ENCODE measurements at places on chromosomes 12 and 14.

GRCh38 chr14:97336179-97336578 lies 539.0 kb downstream of the VRK1 start:
- no peak for DNase-seq

DNA sequence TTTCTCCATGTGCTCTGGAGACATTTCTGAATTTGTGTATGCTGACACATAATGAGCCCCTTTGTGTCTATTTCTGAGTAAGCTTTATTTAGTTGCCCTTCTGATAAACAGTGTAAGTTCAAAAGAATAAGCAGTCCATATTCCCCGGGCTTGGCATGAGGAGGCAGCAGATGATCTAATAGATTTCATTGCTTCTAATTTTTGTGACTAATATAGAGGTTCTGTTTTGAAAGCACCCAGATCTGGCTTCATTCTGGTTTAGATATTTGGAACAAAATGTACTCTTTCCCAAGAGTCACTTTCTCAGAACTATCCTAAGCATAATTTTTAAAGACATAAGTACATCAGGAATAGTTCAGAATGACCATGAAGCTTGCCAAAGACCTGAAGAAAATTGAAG lies 290.9 kb downstream of the BTG1 start:
- DNase-seq: no peak

- DNase-seq: no peak
These were observed 1314.6 kb upstream of the TMEM132C start for GRCh38 chr12:126952096-126953007.

- DNase-seq: no peak
These were observed 7.7 kb downstream of the DYRK2 start for GRCh38 chr12:67656251-67656650.

DNA sequence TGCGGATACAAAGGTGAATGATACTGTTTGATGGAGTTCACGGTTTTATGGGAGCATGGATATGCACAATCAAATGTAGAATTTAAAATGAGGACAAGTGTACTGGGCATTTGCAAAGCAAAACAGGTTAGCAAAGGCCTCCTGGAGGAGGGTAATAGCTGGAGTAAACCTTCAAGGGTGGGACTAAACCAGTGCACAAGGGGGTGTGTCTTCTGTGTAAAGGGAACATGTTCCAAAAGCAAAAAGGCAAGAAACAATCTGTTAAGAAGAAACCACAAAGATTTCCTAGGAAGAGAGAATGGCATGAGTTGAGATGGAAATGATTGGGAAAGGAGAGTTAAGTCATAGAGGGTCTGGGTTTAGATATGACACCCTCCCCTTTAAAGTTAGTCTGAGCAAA lies 109.2 kb upstream of the SLCO1C1 start:
- no peak for DNase-seq

DNA sequence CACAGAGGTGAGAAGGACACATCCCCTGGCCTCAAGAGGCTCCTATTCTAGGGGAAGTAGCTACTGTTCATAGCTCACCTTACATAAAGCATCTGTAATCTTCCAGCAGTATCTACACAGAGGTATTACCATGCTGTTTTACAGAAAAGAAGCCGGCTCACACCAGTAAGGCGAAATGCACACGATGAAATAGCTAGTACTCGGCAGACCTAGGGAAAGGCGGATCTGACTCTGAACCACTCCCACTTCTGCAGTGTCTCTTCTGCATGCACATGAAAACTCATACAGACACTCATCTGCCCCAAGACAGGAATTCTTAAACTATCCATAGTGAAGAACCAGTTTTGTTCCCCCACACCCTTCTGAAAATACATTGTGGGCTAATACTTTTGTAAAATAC lies 73.6 kb downstream of the IQSEC3 start:
- no peak for DNase-seq

DNA sequence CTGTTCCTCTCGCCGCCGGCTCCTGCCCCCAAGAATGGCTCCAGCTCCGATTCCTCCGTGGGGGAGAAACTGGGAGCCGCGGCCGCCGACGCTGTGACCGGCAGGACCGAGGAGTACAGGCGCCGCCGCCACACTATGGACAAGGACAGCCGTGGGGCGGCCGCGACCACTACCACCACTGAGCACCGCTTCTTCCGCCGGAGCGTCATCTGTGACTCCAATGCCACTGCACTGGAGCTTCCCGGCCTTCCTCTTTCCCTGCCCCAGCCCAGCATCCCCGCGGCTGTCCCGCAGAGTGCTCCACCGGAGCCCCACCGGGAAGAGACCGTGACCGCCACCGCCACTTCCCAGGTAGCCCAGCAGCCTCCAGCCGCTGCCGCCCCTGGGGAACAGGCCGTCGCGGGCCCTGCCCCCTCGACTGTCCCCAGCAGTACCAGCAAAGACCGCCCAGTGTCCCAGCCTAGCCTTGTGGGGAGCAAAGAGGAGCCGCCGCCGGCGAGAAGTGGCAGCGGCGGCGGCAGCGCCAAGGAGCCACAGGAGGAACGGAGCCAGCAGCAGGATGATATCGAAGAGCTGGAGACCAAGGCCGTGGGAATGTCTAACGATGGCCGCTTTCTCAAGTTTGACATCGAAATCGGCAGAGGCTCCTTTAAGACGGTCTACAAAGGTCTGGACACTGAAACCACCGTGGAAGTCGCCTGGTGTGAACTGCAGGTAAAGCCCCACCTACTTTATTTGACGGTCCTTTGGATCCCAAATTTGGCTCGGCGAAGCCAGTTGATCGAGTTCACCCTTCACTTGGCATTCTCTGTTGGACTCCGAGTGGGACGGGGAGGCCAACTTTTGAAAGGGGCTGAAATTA lies 1.5 kb downstream of the WNK1 start:
- no peak for DNase-seq

GRCh38 chr14:91009501-91010152 lies 50.8 kb downstream of the RPS6KA5 start:
- DNase-seq: no peak

GRCh38 chr14:33956640-33957039 lies 5.8 kb upstream of the EGLN3 start:
- no peak for DNase-seq

DNA sequence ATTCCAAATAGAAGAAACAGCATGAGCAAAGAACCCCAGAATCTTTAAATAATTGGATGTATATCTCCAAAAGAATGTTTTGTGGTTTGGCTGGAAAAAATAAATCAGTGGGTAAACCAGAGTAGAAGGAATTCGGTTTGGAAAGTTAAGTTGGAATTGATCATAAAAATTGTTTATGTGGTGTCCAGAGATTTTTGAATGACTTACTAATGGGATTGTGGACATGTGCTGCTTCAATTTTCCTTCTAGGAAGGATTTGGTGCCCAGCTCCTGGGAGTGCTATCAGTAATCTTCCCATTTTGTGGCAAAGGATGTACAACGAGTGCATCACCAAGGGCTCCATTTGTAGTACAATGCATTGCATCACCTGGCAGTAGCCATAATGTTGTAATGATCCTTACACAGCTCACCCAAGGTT lies 224.8 kb downstream of the SLC16A7 start:
- DNase-seq: no peak
